HCT116 (cell line): ENCODE measurements at places on chromosomes 2 and 18. TPM values are rescaled to one million over a fixed set of nuclear protein-coding genes. Genes with fewer than 3 reads are reported as not detected.

DNA sequence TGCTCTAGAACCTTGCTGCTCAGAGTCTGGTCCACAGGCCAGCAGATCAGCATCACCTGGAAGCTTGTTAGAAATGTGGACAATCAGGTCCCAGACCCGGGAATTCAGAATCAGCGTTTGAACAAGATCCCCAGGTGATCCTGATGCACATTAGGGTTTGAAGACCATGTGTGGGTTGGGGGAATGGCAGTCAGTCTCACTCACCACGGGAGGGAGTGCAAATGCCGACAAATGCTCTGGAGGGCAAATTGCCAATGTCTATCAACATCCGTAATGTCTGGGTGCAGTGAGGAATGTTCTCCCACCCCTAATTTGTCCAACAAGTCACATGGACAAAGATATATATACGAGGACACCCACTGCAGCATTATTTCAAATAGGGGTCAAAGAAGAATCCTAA is 34.5 kb downstream of the INPP5D start:
- no peak overlapping the region for H3K4me3 ChIP-seq
- H3K36me3 ChIP-seq, result no peaks in the 10 kb centered on the region
- H3K27ac ChIP-seq, result no peak overlapping the region
- H3K4me1 ChIP-seq, result no peaks in the 10 kb centered on the region

The ACTG2 gene
- 0.89 TPM for total RNA-seq

GRCh38 chr2:140275427-140275826 is 1495.2 kb upstream of the NXPH2 start:
- no peak for DNase-seq
- no peaks in the 10 kb centered on the region for H3K4me1 ChIP-seq
- H3K27ac ChIP-seq, result no peak overlapping the region
- no peaks in the 10 kb centered on the region for H3K36me3 ChIP-seq

DNA sequence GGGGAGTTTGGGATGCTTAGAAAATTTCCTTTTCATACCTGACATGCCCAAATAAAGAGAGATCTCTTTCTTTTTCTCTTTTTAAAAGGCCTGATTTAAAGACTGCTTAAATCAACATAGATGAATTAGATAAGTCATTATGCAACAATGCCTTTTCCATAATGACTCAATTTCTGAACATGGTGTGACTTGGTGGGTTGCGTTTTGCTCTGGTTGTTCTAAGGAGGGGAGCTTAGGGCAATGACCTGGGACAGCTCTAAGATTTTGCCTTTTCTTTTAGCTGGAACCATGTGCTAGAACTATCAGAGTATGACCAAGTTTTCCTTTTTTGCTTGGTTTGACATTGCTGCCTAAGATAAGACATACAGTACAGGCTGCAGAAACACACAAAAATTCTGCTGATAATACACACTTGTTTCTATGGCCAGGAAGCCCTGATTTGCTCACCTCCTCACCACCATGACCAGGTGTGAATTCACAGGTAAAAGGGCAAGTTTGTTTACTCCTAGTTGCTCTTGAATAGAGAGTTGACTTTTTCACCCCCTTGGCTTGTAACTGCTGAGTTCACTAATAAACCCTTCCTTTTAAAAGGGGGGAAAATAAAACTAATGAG is 58.1 kb upstream of the IL1RL1 start:
- H3K4me3 ChIP-seq, result no peak overlapping the region
- no peaks in the 10 kb centered on the region for H3K27me3 ChIP-seq
- no peak for DNase-seq

The COLEC12 gene
- not detected for total RNA-seq

The IL1A gene
- 0.10 TPM for total RNA-seq

- H3K36me3 ChIP-seq, result no peaks in the 10 kb centered on the region
- H3K4me3 ChIP-seq, result no peak overlapping the region
- DNase-seq, result no peak
- no peak overlapping the region for H3K27ac ChIP-seq
- H3K27me3 ChIP-seq, result no peaks in the 10 kb centered on the region
- H3K4me1 ChIP-seq, result no peaks in the 10 kb centered on the region
Measured at GRCh38 chr2:143843686-143844085, 676.2 kb downstream of the ZEB2 start.

DNA sequence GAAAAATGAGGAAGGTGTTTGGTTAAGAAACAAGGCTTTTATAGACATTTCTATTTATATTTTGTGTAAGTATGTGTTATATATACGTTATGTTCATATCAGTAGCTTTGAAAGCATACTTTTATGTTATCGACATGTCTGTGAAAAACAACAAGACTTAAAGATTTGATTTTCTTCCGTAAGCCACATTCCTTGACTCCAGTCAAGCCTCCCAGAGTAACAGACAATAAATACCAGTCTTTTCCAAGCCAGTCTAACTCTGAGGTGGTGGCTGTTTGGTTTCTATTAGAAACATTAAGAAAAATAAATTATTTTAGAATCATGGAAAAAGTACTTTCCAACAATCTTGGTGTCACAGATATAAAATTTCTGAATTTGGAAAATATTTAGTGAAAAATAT is 16.3 kb upstream of the ITGAV start:
- H3K27ac ChIP-seq, result no peak overlapping the region
- DNase-seq, result no peak
- H3K36me3 ChIP-seq, result no peaks in the 10 kb centered on the region
- no peak overlapping the region for H3K4me3 ChIP-seq
- peaks cover 34% of the 10 kb centered on the region for H3K4me1 ChIP-seq

- peaks cover 34% of the 10 kb centered on the region for H3K4me1 ChIP-seq
- no peaks in the 10 kb centered on the region for H3K36me3 ChIP-seq
- H3K27me3 ChIP-seq, result no peaks in the 10 kb centered on the region
- peak overlapping the region; percentile 36 for H3K4me3 ChIP-seq
- H3K27ac ChIP-seq, result peak overlapping the region; percentile 61; the same call in 1 of the 2 replicates
Measured at GRCh38 chr2:235669983-235670962, 176.4 kb downstream of the AGAP1 start.

DNA sequence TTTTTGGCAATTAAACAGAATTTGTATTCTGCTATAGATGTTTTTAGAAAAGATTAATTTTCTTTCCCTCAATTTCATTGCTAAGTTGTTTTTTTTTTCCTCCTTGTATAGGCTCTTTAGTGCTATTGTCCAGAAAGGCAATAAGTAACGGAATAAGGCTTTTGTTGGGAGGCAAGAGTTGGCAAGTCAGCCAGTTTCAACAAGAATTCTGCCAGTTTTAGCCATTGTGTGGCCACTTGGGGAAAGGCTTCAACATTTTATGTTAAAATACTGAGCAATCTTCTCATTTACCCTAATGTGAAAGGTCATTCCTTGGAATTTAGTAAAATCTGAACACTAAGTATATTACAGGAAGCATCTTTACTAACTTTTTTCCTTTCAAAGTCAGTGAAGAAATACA is 9.6 kb downstream of the CALCRL start:
- no peak for DNase-seq
- no peaks in the 10 kb centered on the region for H3K36me3 ChIP-seq
- no peak overlapping the region for H3K27ac ChIP-seq
- H3K4me3 ChIP-seq, result no peak overlapping the region
- H3K27me3 ChIP-seq, result no peaks in the 10 kb centered on the region

GRCh38 chr2:40654346-40654745 is 202.5 kb upstream of the SLC8A1 start:
- H3K36me3 ChIP-seq, result no peaks in the 10 kb centered on the region
- H3K27ac ChIP-seq, result no peak overlapping the region
- DNase-seq, result no peak
- no peak overlapping the region for H3K4me3 ChIP-seq

DNA sequence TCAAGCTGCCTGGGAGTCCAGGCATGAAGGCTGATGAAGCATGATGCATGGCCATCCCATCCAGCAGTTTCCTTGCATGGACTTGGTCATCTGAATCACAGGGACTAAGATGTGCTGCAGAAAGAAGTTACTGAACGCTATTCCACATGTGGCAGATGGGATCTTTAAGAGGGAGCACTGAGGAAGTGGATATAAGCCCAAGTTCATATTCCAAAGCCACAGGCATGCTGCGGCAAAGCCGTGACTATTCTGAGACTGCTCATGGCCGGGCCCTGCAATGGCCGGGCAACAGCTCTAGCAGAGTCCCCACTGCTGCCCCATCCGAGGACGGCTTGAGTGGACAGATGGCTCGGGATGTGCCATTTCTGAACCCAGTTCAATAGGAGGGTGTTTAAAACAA is 61.5 kb downstream of the STPG4 start:
- H3K27me3 ChIP-seq, result no peaks in the 10 kb centered on the region
- H3K27ac ChIP-seq, result no peak overlapping the region
- no peak for DNase-seq
- no peak overlapping the region for H3K4me3 ChIP-seq
- no peaks in the 10 kb centered on the region for H3K36me3 ChIP-seq

DNA sequence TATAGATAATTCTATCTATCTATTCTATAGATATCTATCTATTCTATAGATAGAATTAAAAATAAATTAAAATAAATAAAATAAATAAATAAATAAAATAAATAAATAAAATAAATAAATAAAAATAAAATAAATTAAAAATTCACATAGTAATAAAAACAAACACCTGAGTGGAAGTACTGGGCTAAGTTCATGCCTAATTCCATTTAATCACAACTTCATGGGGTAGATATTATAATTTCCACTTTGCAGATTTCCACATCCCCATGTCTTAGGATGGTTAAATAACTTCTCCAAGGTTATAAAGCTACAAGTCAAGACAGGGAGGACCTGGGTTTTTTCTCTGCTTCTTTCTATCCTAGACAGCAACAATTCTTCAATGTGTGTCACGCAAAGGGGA is 261.4 kb upstream of the MEX3C start:
- H3K27ac ChIP-seq, result no peak overlapping the region
- DNase-seq, result no peak
- H3K36me3 ChIP-seq, result no peaks in the 10 kb centered on the region
- H3K4me3 ChIP-seq, result no peak overlapping the region
- H3K27me3 ChIP-seq, result no peaks in the 10 kb centered on the region

GRCh38 chr2:8644605-8645175 is 37.2 kb upstream of the ID2 start:
- DNase-seq, result no peak
- no peak overlapping the region; the same call in 1 of the 2 replicates for H3K27ac ChIP-seq
- no peaks in the 10 kb centered on the region for H3K27me3 ChIP-seq
- no peaks in the 10 kb centered on the region for H3K36me3 ChIP-seq
- H3K4me3 ChIP-seq, result no peak overlapping the region

DNA sequence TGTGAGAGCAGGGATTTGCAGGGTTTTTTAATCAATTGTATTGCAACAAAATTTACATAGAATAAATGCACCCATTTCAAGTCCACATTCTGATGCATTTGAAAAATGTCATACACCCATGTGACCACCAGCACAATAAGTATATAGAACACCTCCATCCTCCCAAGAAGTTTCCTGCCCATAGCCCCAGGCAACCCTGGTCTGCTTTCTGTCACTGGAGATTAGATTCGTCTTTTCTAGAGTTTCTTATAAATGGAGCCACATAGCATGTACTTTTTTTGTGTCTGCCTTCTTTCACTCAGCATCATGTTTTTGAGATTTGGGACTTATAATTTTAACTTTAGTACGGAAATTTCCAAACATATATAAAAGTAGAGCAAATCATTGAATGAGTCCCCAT is 127.2 kb upstream of the EPAS1 start:
- H3K4me1 ChIP-seq, result peaks cover 21% of the 10 kb centered on the region
- no peaks in the 10 kb centered on the region for H3K27me3 ChIP-seq
- no peaks in the 10 kb centered on the region for H3K36me3 ChIP-seq
- DNase-seq, result no peak
- H3K27ac ChIP-seq, result no peak overlapping the region

DNA sequence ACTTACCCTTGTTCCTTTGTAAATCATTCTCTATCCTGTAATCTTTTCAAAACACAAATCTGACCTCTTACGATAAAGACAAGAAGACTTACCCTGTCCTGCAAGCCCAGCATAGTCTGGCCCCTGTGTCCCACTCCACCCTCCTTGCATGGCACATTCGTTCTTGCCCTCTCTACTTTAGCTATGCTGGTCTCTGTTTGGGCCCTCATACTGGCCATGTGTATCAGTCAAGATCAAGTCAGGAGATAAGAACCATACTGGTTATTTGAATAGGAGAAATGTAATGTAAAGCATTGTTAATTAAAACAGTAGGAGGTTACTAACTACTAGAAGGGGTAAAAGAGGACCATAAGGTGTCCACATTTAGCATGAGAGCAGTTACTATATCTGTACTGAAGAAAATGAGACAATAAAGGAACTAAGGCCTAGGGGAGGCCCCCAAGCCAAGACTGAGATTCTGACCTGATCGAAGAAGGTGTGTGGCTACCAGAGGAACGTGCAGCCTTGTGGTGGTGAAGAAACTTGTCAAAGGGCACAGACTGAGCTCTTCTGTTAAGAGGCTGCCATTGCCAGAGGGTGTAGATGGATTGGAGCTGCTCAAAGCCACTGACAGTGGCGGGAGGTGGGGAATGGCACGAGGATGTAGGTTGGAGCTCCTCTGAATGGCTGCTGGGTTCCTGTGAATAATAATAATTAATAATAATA is 80.8 kb downstream of the KCTD18 start:
- DNase-seq, result no peak
- no peak overlapping the region for H3K27ac ChIP-seq
- H3K4me1 ChIP-seq, result no peaks in the 10 kb centered on the region

DNA sequence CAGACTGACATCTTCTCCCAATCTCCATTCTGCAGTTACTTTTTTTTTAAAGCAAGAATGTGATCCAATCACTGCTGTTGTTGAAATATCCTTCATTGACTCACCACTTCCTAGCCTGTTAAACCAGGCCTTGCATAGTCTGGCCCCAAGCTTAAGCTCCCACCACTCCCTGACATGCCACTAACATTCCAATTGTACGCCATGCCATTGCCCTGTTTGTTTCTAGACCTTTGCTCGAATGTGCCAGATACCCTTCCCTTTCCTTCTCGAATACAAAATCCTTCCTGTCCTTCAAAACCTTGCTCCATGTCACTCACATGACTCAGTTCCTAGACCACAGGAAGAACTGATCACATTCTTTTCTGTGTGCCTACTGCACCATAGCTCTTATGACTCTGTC is 224.2 kb downstream of the CYRIA start:
- no peak overlapping the region for H3K27ac ChIP-seq
- H3K4me3 ChIP-seq, result no peak overlapping the region
- H3K4me1 ChIP-seq, result no peaks in the 10 kb centered on the region
- no peaks in the 10 kb centered on the region for H3K36me3 ChIP-seq
- H3K27me3 ChIP-seq, result no peaks in the 10 kb centered on the region
- no peak for DNase-seq

- H3K4me1 ChIP-seq, result no peaks in the 10 kb centered on the region
- no peaks in the 10 kb centered on the region for H3K36me3 ChIP-seq
- H3K27ac ChIP-seq, result no peak overlapping the region
Measured at GRCh38 chr2:131031431-131031841, 61.8 kb downstream of the FAM168B start.

DNA sequence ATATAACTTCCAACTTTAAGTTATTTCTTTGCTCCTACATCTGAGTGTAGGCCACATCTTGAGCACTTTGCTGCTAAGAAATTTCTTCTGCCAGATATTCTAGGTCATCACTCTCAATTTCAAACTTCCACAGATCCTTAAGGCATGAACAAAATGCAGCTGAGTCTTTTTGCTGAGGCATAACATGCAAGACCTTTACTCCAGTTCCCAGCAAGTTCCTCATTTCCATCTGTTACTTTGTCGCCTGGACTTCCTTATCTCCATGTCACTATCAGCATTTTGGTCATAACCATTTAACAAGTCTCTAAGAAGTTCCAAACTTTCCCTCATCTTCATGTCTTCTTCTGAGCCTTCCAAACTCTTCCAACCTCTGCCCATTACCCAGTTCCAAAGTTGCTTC is 1077.3 kb upstream of the TMEFF2 start:
- H3K27ac ChIP-seq, result no peak overlapping the region
- no peak for DNase-seq
- no peak overlapping the region for H3K4me3 ChIP-seq
- H3K27me3 ChIP-seq, result no peaks in the 10 kb centered on the region

The STARD6 gene
- total RNA-seq, result not detected
